ENCODE measurements at places on chromosomes 16 and 17.

- DNase-seq: peak; percentile 27
Observed at GRCh38 chr17:42676424-42677011, at the start of gene PLEKHH3. Gene PLEKHH3, minus strand, starts transcription at chr17:42676994. Its CDS starts 431 bp downstream, at chr17:42676563.

GRCh38 chr17:4710693-4711634, 532 bp downstream of the ARRB2 start:
- peak; percentile 78 for DNase-seq

DNA sequence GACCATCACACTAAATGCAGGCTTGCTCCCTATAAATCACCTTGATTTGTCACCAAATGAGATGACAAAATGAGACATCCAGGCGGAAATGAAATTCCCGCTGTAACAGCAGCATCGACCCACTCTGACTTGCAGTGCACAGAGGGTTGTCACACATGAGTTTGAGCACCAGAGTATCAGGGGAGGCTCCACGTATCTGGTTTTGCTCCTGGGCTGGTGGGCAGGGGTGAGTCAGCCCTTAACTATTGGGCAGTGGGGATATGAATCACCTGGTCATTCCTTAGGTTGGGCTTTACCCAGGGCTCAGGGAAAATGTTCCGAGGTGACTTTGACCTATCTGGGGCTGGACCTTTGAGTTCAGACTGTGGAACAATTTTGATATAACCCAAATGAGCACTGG, 245.2 kb upstream of the CCL2 start:
- DNase-seq: no peak

DNA sequence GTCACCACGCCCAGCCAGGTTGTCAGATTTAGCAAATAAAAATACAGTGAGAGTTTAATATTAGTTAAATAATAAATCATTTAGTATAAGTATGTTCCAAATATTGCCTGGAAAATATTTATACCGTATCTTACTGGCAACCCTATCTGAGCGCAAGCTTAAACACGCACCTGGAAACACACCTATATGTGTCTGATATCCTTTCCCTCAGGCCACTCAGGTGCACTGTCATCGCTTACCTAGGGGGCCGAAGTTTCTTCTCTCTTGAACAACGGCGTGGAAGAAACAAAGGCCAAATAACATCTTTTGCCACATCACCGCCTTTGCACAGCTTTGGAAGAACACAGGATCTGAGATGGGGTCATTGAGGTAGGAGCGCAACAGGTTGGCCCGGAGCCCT, 54.0 kb downstream of the LYRM1 start:
- DNase-seq: no peak

GRCh38 chr17:69761011-69761410, 314.0 kb upstream of the KCNJ16 start:
- no peak for DNase-seq

DNA sequence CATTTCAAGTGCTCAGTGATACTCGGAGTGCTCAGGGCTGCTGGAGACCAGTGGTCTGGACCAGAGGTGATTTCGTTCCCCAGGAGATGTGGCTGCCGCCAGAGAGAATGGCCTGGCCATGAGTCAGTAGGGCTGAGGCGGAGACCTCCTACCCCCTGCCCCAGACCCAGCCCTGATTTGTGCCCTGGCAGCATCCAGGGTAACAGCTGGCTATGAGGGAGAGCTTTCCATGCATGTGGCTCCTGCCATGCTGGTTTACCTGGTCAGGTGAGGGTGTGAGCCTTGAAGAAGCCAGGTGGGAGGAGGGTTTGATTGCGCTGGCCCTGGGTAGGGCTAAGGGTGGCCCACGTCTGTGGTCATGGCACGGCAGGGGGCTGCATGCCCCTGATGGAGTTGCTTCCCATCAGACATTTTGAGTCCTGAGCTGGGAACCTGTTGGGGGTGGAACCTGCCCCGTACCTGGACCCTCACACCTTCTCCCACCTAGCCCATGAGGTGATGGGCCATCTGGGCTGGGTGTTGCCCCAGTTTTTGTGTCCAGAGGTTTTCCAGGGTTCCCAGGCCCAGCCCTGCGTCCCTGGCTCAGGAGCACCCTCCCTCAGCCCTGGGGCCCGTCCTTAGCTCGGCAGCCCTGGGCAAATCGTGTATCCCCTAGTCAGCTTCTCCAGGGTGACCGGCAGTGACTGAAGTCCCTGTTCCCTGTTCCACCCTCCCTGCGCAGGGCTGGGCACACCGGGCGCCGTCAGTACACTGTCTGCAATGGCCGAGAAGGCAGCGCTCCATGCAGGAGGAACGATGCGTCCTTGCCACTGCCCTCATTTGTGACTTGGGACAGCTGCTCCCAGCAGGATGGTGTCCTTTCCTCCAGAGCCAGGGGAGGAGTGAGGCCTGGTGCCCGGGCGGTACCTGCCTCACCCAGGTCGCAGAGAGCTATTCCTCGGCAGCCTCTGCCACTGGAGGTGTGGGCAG, 9.0 kb upstream of the CSNK1D start:
- DNase-seq: no peak

GRCh38 chr16:31513126-31513525, 4.9 kb upstream of the RUSF1 start:
- DNase-seq: no peak

- peak; percentile 26 for DNase-seq
Observed at GRCh38 chr16:54928411-54929089, 2.1 kb upstream of the IRX5 start.

GRCh38 chr17:58120195-58120822, 27.9 kb upstream of the OR4D1 start:
- DNase-seq: peak; percentile 68

GRCh38 chr17:31216031-31216751, 80.8 kb downstream of the OMG start:
- no peak for DNase-seq

DNA sequence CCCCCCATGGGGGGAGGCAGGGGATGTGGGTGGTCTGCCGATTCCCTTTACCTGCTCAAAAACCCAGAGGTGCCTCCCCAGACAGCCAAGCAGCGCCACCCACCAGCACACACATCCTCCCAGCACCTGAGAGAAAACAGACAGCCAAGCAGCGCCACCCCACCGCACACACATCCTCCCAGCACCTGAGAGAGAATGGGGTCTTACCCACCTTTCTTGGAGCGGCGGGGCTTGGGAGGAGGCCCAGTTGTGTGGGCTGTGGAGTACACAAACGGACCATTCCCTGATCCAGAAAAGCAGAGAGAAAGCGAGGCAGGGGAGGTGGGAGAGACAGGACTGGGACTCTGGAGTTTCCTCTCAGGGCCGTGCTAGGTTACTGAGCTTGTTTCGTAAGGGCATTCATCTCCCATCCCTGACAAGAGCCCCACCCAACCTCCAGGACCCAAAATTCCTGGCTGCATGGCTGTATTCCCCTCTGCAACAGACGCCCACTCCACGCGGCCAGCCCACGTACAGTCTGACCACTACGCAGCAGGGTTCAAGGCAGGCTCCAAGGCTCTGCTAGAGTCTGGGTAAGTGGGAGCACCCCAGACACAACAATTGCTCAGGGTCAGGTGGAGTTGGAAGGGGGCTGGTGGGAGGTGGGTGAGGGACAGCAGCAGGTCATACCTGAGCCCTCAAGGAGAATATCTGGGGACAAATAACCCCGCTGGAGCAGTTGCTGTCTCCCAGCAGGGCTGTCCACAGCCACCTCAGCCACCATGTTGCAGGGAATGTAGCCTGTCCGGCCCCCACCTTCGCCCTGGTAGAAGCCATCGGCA, 22.3 kb downstream of the TSPOAP1 start:
- DNase-seq: no peak

- DNase-seq: peak; percentile 8
Observed at GRCh38 chr17:78534492-78535272, 42.5 kb downstream of the DNAH17 start.

- DNase-seq: no peak
Observed at GRCh38 chr16:16009401-16009800, 60.0 kb downstream of the ABCC1 start.

GRCh38 chr16:3997231-3997841, 116.8 kb upstream of the CREBBP start:
- no peak for DNase-seq

DNA sequence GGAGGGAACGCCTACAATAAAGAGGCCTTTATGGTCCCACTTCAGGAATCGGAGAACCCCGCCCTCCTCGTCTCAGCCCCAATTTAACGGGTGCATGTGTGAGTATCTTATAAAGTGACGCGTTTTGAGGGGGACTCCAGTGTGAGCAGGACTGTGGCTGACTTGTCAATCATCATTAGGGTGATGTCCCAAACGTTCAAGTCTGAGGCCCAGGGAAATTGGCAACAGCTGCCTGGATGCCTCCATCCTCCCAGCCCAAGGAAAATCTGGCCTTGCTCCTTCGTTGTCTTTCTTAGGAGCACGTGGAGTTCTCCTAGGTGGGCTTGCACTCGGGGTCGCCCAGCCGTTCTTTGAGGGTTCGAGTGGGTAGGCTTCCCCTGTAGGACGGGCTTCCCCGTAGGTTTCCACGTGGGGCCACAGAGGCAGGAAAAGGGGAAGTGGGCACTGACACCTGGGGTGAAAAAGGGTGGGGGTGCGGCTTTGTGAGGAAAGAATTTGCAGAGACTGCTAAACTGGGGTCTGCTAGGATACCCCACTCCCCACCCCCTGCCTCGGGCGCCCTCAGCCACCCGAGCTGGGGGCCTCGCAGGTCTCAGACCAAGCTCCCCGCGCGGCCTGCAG, 561 bp upstream of the HERPUD1 start:
- no peak for DNase-seq

GRCh38 chr16:80066805-80067580, 466.5 kb upstream of the MAF start:
- DNase-seq: no peak

- DNase-seq: no peak
Observed at GRCh38 chr16:81754858-81755257, 24.2 kb upstream of the PLCG2 start.

DNA sequence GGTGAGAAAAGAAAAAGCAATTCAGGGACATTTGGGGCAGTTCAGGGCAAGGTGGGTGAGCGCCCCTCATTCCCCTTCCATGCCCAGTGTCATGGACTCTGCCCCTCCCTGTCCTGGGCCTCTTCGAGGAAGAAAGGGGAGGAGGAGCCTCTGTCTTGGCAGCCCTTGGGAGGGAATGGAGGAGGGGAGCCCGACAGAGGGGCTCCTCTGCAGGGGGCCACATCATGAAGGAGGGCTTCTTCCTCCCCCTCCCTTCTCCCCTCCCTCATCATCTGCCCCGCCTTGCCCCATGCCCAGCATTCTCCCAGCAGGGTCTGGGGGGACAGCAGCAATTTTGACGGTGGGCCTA, 33.2 kb upstream of the TAC4 start:
- DNase-seq: no peak

DNA sequence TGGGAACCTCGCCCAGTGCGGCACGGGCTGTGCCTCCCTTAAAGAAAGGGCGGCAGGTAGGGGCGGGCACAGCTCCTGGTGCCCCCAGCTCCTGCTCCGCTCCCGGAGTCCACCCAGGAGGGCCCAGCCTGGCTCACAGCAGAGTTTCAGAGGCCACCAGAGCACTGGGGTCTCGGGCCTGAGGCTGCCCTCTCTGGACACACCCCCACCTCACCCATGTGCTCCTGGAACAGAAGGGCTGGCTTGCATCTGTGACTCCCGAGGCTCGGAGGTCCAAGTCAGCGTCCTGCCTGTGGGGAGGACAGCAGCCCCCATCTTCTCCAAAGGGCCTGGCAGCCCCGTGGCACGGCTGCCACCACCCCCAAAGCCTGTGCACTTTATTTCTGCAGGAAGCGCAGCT, 62.7 kb downstream of the RBFOX3 start:
- no peak for DNase-seq

DNA sequence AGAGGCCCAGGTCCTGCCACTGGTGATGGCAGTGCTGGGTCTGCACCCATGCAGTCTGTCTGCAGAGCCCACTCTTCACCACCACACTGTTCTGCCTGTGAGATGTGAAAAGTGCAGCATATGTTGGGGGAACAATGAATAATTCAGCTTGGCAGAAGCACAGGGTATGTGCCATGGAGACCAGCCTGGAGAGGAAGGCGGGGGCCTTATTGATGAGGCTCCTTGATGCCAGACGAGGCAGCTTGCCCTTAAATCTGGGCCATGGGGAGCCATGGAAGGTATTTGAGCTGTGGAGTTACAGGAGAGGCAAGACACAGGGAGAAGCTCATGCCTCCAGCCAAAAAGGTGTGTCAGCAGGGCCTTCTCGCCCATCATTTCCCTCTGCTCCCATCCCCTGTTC, 124.7 kb downstream of the C16orf78 start:
- no peak for DNase-seq

GRCh38 chr16:5166486-5166885, 68.9 kb upstream of the EEF2KMT start:
- no peak for DNase-seq
